Stimulated activated CD4-positive, alpha-beta T cell treated with anti-CD3 and anti-CD28 coated beads, Interleukin-1b, Interleukin-23, amount 100 ng/mL, for 1 hour (primary cell): ENCODE measurements at places on chromosomes 3 and 15.

GRCh38 chr3:65210026-65210814, 522.4 kb upstream of the ADAMTS9 start:
- no peak for DNase-seq

- DNase-seq = no peak
Measured at GRCh38 chr15:58966698-58967097, 20.8 kb upstream of the RNF111 start.

DNA sequence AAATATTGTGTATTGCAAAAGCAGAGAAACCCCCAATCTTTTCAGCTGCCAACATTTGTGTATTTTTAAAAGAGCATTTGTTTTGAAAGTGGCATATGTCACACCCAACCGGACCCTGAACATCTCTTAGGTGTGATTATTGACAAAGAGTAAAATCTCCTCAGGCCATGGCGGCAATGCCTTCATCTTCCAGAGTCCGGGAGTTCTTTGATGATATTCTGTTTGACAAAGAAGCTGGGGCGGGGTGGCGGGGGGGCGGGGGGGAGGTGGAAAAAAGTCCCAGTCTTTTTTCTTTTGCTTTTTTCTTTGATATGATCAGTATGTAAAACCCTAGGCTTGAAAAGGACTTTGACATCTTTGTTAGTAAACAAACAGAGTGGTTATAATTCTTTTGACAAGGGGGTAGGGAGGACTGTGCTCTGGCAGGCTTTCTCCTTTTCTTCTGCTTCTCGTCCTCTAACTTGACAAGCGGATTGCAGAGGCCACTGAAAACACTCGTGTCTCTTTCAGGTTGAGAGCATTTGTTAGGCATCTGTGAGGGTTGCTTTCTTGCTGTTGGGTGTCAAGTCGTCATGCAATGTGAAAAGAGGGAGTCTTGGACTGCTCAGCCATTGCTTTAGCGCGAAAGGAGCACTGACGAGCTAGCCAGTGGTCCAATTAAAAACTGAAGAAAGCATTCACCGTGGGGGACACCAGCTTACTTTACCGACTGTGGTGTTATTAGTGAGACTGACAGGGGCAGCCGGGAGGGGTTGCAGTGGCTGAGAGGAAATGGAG, 243.2 kb downstream of the NSUN3 start:
- no peak for DNase-seq

DNA sequence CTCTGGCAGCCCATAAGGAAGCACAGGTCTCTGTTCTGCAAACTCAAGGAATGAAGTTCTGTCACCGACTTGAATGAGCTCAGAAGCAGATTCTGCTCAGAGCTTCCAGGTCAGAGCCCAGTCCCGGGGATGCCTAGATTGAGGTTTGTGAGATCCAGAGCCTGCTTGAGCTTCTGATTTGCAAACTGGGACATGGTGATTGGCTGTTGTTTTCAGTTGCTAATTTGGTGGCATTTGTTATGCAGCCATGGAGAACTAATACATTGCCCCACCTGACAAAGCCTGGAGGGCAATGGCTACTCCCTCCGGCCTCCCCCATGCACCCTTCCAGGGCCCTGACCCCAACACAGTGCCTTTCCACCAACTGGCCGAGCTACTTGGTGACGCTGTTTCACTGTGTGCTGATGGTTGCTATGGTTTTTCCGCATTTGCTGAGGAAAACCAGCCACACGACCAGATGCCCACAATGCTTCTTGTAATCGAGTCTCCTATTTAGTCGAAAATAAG, 379.5 kb upstream of the ATP10A start:
- DNase-seq = no peak

DNA sequence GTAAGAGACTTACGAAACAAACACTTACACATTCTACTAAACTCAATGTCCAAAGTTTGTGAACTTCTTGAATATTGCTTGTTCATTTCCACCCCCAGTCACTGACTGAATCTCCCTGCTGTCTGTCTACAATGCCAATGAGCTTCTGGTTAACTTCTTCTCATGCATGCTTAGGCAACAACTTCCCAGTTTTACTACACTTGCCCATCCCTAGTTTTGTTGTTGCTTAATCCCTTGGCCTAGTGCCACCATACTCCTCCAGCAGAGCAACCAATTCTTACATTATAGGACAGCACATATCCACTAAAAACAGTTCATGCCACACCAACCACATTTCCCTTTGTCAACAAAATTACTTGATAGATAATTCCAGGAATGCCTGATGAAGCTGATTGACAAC, 40.9 kb upstream of the CCR2 start:
- DNase-seq = no peak

DNA sequence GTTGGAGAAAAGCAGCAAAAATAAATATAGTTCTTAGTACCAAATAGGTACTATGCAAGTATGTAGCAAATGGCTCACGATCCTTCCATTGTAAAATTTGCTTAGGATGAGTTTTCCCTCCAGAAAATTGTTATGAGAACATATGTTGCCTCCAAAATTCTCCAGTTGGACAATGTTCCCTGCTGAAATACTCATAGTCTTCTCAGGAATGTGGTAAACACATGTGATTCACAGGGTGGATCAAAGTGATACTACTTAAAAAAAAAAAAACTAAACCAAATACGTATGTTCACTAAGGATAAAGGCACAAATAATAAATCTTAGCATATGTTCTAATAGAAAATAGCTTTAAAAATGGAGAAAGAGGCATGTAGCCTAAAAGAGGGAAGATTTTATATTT, 84.3 kb upstream of the ZNF385D start:
- no peak for DNase-seq

GRCh38 chr3:79810581-79810980, 42.8 kb upstream of the ROBO1 start:
- no peak for DNase-seq

- DNase-seq = no peak
Measured at GRCh38 chr3:5297895-5298294, 110.4 kb downstream of the EDEM1 start.

GRCh38 chr15:76198456-76199105, 112.7 kb downstream of the ETFA start:
- no peak for DNase-seq

DNA sequence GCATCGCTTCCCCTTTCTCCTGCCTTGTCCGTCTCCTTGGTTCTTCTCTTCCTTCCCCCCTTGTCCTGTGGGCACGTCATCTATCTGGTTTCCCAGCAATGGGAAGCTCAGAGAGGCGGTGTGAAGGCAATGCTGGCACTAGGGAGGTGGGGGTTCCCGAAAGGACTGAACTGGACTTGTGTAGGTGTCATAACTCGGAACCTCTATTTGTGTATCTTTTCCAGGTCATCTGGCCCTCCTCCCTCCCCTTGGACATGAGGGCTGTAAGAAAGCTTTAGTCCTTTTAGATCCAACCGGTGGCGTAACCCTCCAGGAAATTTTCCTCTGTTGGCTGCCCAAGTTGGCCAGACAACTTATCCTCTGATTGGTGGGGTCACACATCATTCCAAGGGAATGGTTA, 231.5 kb upstream of the TLE3 start:
- no peak for DNase-seq

- DNase-seq = no peak
Measured at GRCh38 chr15:84082739-84083138, 152.8 kb upstream of the GOLGA6L4 start.

GRCh38 chr3:24359645-24360462, 134.8 kb downstream of the THRB start:
- no peak for DNase-seq

DNA sequence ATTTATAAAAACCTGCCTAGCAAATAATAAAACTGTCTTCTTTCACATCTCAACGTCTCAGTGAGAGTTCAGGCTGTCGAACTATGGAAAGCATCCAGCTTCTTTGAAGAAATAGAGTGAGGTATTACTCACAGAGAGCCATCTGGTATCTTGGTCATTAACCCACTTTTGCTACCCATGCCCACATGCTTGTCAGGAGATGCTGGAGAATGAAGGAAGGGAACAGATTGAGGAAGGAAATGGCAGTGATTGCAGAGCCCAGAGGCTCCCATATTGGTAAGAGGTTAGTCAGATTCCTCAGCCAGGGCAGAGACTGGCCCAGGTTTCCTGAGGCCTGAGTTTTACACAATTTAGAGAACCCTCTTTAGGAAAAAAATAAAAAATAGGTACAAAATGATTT, 119.1 kb downstream of the B3GALNT1 start:
- no peak for DNase-seq

DNA sequence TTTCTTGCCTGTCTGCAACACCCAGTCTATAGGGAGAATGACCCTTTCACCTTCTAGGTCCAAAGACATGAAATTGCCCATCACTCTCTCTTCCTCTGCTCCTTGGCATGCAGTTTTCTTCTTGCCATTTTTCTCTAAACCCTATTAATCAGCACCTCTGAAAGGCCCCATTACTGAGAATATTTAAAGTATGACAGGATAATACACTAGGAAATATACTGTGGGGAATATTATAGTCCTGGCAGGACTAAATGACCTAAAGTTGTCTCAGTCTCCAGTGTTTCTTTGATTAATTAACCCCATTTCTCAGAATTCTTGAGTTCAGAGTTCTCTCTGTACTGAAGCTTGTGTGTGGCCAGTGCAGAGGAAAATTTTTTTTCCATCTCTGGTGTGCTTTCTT, 730.7 kb downstream of the AGBL1 start:
- no peak for DNase-seq

DNA sequence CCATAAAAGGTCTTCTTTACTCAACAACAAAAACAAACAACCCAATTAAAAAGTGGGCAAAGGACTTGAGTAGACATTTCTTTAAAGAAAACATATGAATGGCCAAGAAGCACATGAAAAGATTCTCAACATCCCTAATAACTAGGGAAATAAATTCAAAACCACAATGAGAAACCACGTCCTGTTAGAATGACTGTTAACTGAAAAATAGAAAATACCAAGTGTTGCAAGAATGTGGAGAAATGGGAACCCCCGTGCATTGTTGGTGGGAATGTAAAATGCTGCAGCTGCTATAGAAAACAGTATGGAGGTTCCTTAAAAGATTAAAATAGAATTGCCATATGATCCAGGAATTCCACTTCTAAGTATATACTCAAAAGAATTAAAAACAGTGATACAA, 34.8 kb downstream of the NMNAT3 start:
- DNase-seq = no peak

GRCh38 chr3:144809380-144809779, 837.8 kb downstream of the DIPK2A start:
- no peak for DNase-seq

DNA sequence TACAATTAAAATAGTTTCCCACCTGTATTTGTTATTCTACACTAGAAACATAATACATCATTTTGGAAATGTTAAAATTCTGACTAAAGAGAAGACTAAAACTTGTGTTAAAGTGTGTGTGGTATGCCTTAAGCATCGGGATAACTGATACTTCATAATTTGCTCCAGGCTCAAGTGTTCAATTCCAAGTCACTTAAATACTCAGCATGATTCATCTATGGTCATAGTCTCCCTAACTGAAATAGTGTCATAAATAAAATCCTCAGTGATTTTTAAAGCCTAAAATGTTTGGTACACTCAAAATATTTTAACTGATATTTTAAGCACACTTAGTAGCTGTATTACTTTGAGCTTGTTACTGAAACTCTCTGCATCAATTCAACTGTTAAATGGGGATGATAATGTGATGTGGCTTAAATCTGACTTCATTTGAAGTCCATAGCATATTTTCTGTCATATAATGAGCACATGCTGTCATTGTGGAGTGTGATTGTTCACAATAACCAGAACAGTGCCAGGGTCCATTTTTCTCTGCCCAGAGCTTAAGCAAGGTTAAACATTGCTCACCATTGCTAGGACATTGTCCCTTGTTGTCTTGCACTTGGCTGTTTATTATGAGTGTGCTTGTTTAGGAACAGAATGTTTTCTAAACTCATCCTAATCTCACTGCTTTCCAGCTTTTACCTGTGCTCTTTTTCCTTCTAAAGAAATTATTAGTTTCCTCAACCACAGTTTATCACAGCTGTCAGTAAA, 122.2 kb downstream of the KLHL25 start:
- DNase-seq = no peak

DNA sequence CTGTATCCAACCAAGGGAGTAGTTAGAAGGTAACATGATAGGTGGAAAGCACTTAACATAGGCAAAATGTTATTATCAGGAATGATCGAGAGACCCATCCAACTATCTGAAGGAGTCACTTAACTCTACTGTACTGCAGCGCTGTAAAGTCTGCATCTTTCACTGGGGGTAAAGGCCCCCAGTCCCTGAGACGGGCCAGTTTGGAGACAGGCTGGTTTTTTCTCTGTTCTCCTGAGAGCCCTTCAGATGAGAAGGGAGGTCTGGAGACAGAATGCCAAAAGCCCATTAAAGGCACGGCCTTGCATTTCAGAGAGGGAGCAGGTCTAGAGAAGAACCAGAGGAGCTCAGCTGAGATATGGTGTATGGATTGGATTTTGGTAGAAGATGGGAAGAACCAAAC, 71.3 kb upstream of the CGNL1 start:
- no peak for DNase-seq

DNA sequence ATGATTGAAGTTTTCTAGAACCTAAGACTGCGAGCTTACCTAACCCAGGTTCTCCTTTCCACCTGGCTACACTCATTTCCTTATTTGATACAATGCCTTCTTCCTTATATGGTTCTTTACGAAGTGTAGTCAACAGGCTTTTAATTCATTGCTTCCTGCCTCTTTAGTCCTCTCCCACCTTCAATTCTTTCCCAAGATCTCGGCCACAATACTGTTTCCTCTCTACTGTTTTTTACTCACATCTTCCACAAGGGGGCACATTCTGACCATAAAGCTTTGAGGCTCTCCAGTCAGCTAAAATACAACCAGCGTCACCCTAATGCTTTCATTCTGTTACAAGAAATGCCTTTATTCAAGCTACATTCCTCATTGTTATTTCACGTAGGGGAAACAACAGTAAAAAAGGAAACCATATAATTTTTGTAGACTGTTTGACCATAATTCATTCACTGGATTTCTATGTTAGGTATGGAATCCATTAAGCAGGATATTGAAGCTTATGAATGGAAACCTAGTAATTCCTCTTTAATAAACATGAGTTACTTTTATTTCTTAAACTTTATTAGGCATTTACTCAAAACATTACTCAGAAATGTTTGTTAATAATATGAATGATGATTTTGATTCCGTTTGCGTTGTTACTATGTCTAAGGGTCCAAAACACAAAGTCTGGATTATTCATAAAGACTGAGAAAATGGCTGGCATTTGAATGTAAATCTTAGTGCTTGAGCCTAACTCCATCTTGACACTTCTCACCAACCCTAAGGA, 29.5 kb upstream of the VEPH1 start:
- DNase-seq = no peak

DNA sequence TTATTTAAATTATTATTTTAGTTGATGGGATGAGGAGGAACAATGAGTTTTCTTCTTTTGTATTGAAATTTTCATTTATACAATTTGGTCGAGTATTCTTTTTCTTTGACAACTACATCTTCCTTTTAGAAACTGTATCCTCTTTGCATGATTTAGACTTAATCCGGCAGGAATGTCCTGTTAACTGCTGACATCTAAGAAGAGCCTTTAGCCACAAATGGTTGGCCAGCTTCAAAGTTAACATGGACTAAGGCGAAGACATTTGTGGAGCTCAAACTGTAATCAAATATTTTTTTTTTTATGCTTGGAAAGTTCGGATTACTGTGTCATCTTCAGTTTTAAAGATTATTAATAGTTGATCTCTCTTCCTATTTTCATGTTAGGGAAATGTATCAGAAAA, 43.2 kb downstream of the RIOX2 start:
- no peak for DNase-seq

GRCh38 chr15:22806664-22807063, 20.2 kb downstream of the NIPA1 start:
- DNase-seq = no peak

GRCh38 chr3:132637590-132637989, 22.0 kb downstream of the ACAD11 start:
- DNase-seq = no peak
